SW 1271 (cell line): ENCODE measurements at places on chromosomes 12 and 14.

DNA sequence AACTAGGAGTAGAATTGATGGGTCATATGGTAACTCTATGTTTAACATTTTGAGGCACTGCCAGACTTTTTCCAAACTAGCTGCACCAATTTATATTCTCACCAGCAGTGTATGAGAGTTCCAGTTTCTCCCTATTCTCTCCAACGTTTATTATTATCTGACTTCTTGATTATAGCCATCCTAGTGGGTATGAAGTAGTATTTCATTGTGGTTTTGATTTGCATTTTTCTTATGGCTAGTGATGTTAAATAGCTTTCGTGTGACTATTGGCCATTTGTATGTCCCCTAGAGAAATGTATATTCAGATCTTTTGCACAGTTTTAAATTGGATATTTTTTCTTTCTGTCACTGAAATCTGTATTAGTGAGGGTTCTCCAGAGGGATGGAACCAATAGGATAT is 37.8 kb downstream of the HELB start:
- no peak for DNase-seq

DNA sequence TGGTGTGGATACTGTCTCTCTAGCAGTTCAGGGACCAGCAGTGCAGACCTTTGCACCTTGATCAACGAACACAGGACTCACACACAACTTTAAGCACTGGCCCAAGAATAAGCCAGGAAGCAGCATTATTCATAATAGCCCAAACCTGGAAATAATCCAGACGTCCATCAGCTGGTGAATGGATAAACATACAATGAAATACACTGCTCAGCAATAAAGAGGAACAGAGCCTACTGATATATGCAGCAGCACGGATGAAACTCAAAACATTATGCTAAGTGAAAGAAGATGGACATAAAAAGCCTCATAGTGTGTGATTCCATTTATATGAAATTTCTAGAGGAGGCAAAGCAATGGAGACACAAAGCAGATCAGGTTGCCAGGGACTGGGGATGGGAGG is 303.9 kb upstream of the FKBP4 start:
- DNase-seq: no peak

DNA sequence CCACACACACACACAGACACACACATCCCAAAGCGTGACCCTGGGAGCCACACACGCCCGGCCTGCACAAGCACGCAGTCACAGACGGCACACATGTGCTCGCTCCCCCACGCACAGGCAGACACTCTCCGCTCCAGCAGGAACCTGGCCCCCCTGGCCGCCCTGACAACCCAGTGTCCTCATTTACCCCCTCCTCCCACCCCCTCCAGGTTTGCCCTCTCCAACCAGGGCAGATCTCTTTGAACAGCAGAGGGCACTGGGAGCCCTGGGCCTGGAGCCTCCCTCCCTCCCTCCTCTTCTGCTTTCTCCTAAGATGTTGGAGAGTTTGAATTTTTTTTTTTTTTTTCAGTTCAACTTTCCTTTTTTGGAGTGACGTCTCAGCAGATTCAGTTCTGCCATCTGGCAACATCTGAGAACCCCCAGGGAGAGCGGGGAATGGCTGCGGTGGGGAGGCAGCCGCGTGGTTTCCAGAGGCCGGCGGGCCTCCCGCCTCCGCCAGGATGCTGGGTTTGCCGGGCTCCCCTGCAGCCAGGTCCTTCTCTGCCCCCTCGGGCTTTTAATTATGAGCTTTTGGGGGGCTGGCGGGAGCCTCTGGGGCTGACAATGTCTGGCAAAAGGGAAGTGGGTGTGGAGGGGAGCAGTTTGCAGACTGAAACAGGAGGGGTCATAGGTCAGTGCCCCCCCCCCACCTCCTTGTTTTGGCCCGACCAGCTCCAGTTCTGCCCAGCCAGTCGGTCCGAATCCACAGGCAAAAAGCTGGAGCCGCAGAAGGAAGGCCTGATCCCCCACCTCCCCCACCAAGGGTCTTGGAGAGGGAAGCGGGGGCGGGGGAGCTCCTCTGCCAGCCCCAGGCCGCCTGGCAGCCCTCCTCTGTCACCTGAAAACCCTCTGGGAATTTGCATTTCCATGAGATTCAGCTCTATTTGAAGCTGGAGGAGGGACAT is 1.3 kb upstream of the NCOR2 start:
- DNase-seq: peak; percentile 16

- no peak for DNase-seq
Observed at GRCh38 chr12:124577986-124578385, 10.6 kb upstream of the NCOR2 start.

DNA sequence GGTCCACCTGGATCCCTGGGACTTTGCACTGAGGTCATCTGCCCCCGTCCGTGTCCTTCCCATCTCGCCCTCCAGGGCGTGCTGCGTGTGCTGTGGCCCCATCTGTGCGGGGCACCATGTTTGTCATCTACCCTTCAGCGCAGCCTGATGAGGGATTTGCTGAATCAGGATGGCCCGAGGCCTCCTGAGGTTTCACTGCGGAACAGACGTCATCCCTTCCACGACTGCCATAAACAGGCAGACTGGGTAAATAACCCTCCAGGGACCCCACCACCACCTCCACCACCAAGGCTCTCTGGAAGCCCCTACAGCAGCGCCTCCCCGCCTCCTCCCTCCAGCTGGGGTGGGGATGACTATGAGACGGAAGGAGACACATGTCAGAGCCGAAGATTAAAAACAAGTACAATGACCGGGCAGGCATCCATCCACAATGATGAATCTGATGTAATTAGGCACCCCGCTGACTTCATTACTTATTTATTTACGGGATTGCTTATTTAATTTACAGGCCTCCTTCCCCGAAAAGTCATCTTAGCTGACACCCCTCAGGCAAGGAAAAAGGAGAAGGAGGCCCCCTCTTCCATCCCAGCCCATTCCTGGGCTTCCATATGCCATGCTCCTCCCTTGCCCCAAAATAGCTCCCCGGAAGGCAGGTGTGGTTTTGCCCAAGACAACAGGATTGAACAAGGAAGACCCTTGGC is 39.4 kb downstream of the NCOR2 start:
- DNase-seq: no peak

GRCh38 chr14:50312734-50313054 is 570 bp downstream of the DMAC2L start:
- DNase-seq: peak; percentile 82

DNA sequence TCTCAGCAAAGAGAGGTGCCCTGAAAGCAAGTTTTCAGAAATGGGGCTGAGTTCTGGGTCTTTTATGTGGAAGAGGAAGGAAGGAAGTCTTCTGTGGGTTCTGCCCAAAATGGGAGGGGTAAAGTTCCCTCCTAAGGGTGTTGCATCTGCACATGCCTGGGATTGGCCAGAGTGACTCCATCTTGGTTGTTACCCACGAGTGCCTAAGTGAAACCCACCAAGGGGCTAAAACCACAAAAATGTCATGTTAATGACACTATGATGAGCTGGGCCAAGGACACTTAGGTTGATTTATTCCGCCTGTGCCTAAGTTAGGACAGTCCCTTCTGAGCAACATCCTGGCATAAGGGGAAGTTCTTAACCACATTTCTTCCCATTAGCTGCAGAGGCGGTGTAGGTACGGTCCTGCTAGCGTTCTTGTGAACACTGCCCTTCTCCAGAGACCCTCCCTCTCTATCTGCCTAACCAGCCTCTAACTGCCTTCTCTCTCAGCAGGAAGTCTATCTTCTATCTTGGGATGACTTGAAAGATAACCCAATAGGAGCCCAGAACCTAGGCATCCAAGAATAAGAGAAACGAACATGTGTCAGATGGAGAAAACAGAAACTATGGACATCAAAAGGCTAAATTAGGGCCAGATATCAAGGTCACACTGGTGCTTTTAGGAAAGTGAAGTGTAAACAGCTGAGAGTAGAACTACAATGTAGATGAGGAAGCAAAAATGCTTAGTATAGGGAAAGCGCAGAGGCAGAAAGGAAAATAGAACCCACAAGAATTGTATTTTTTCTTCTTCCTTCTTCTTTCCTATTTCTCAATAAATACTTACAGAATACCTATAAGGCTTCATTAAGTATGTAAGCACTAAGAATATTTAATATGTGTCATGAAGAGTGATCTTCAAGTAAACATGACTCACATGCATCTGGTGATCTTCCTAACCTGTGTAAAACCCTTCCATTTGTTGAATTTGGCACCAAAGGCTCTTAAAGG is 104.2 kb upstream of the AMN1 start:
- DNase-seq: no peak

DNA sequence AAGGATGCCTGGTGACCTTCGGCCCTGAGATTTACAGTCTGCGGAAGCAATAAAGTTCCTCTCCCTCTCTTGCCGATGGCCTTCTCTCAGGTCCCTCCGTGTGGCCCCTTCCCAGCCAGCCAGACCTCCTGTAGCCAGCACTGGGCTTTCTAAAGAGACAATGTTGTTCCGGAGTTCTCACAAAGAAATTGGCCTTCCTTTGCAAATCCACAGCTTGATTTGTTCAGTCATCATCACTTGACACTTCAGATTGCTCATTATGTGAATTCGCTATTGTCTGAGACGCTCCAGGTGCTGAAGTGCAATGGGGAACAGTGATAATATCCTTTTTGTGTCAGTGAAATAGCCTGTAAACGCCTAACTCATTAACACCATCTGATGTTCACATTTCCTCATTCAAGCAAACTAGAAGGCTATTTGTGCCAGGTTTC is 43.7 kb upstream of the GPHB5 start:
- DNase-seq: no peak

GRCh38 chr14:22487401-22487800 is 101.6 kb downstream of the DAD1 start:
- DNase-seq: no peak

DNA sequence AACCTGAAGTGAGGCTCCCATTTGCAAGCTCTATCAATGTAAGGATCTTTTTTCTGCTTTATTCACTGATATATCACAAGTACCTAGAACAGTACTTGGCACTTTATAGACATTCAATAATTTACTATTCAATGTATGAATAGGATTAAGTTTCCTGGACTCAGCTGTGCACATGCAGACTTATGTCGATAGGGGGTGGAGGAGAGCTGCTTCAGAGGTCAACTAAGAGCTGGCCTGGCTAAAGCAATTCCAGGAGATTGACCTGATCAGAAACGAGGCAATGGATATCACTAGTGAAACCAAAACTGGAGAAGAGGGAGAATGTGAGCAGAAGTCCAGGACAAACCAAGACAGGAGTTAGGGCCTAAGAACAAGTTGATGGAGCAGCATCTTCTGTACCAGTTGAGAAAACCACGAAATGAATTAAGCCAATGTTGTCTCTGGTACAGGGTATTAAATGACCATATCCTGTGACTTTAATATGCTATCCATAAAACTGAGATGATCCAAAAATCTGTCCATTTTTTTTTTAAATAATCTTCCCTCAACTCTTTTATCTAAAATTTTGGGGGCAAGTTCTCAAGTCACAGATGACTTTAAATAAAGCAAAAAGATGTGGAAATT is 169.2 kb downstream of the PIK3C2G start:
- DNase-seq: peak; percentile 17

DNA sequence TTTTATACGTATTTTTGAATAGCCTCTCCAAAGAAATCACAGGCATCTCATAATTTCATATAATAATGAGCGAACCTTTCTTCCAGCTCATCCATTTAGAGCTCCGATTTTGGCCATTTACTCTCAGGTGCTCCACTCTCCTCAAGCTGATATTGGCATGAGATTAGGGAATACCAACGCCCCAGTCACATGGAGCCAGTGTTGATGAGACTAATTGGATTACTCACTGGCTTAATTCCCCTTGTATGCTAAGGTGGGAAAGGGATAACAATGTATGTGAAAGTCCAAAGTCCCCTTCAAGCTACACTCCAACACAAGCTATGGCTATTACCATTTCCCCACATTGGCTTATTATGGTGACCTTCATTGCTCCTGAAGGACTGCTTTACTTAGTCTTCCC is 76.6 kb upstream of the NAV3 start:
- no peak for DNase-seq

DNA sequence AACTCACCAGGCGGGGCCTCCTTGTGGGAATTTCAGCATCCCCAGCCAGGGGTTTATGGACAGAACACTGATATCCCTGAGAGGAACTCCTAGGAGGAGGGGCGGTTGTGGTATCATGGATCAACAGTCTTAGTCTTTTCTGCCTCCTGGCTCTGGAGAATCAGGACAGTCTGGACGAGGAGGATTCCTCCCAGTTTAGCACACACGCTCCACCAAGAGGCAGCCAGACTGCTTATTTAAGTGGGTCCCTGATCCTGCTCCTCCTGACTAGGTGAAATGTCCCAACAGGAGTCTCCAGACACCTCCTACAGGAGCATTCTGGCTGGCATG is 10.4 kb upstream of the ZNF705A start:
- no peak for DNase-seq

- DNase-seq: peak; percentile 83
Observed at GRCh38 chr14:22296722-22297121, 292.3 kb downstream of the DAD1 start.

DNA sequence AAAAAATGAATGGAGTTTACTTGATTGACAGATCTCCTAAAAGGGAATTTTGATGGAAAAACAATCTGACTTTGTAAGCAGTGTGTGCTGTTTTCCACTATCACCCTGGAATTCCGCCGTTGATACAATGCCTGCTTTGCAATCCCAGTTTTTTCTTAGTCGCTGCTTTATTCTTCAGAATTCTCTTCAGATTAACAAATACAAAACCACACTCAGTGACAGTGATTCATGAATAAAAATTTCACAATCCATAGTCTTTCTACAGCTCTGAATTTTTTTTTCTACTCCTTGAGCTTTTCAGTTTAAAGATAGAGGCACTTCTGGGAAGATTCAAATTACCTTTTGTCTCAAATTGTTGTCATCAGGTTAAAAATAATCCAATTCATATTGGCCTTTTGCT is 44.6 kb upstream of the KITLG start:
- DNase-seq: no peak

- DNase-seq: no peak
Observed at GRCh38 chr12:52813885-52814709, at the start of gene KRT4. TSS of gene KRT4 (minus strand) at chr12:52814116. CDS start at chr12:52814058, 58 bp downstream.

DNA sequence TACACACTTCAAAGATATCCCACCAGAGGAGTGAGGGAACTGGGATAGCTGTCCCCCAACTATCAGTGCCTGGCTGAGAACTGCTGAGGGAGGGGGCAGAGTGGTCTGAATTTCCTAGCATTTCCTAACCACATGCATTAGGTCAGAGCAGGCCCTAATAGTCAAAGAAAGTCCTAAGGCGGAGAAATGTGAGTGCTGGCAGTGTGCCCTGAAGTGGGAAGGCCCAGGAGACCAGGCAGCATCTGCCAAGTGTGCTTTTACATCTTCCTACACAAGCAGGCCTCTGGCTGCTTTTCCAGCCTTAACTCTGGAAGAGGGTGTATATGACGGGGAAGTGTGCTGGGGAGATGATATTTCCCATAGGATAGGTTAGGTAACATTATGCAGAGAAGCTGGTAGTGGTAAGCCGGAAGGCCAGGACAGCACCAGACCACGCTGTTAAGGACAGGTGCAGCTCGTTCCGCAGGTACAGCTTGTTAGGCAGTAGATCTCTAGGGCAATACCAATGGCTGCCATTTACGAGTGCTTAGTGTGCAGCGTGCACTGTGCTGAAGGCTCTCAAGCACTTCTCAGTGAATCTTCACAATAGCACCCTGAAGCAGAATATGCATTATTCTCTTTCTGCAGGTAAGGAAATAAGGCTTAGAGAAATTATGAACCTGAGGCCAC is 9.1 kb upstream of the CCDC198 start:
- DNase-seq: no peak
